ENCODE measurements at places on chromosomes 4 and X.

DNA sequence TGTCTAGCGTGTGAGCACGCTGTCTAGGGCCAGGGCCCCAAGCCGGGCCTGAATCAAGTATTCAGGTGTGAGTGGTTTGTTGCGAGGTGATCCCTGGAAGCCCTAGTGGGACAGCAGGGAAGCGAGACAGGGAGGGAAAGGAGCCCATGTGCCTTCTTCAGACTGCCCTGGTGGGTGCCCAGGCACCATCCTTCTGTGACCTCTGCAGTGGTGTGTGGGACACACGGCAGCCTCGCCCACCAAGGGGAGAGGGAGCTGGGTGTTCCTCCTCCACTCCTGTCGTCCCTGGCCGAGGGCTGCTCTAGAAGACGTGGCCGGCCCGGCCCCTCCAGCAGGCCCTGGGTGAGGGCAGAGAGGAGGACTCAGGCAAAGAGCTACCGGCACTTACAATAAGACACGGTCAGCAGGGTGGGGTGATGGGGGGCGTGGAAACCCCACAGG lies 47.4 kb downstream of the HTRA3 start:
- no peak for DNase-seq

GRCh38 chr4:22597471-22597870 lies 81.6 kb upstream of the ADGRA3 start:
- DNase-seq: no peak

- no peak for DNase-seq
These were observed 59.1 kb upstream of the USP9X start for GRCh38 chrX:41025926-41026701.

GRCh38 chrX:72131317-72132294 lies at the start of gene RTL5:
Gene RTL5, minus strand, starts transcription at chrX:72131915.
- peak; percentile 62 for DNase-seq

- DNase-seq: no peak
These were observed 27.7 kb downstream of the PAK3 start for GRCh38 chrX:111123606-111124179.

GRCh38 chr4:45183905-45184304 lies 457.5 kb upstream of the GNPDA2 start:
- DNase-seq: no peak

DNA sequence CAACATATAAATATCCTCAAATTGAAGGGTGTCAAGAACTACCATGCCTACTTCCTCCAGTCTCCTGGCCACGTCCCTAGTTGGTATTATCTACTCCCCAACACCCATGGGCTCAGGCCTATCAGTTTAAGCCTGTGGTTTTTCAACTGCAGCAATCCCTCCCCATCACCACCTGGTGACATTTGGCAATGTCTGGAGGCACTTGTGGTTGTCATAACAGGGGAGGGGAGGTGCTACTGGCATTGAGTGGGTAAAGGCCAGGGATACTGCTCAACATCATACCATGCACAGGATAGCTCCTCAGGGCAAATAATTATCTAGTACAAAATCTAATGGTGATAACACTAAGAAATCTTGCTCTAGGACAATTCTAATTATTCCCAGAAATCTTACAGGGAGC lies 95.3 kb downstream of the COMMD8 start:
- DNase-seq: no peak

DNA sequence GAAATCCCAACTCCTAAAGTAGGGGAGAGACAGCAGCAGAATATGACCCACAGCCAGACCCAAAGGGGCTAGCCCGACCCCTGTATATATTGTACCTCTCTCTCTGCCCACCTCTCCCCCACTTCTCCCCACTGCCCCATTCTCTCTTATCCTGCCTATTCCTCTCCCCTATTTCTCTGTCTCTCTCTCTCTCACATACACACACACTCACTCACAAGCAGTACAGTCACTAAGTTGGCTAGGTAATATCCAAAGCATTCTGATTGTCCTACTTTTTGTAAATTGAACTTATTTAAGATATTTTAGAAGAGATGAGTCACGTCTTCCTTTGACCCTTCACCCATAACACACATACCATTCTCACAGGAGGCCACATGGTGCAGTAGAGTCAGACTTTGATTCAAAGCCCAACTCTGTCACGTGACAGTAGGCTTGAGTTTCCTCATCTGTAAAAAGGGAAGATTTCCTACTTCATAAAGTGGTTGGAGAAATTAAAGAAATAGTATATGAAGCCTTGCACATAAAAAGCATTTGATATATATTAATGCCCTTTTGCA lies 29.5 kb downstream of the SRPX2 start:
- DNase-seq: no peak

- DNase-seq: no peak
These were observed 334.1 kb downstream of the ZNF674 start for GRCh38 chrX:46211079-46211478.

GRCh38 chr4:34644579-34645115 lies 1599.7 kb downstream of the ARAP2 start:
- DNase-seq: no peak

- no peak for DNase-seq
These were observed 52.3 kb upstream of the PDLIM3 start for GRCh38 chr4:185587427-185588161.

GRCh38 chrX:152735101-152735500 lies 1.5 kb downstream of the MAGEA12 start:
- DNase-seq: no peak

GRCh38 chr4:54553001-54553400 lies 104.8 kb upstream of the KIT start:
- no peak for DNase-seq
